ENCODE measurements at places on chromosomes 11 and 22. TPM values are rescaled to one million over a fixed set of nuclear protein-coding genes. Genes with fewer than 3 reads are reported as not detected.

DNA sequence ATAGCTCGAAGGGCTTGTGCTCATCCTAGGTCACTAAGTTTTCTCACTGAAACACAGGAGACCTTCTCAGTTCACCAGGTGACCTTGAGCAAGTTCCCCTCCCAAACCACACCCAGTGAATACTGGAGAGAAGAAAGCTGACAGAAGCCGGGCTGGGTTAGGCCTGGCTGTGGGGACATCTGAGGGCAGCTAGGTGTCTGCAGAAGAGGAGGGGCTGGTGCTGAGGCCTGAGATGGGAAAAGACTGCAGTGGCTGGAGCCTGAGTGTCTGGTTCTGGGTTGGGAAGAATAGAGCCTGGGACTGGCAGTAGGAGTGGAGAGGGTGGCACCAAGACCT is 602 bp upstream of the INPP5J start:
- DNase-seq: no peak

DNA sequence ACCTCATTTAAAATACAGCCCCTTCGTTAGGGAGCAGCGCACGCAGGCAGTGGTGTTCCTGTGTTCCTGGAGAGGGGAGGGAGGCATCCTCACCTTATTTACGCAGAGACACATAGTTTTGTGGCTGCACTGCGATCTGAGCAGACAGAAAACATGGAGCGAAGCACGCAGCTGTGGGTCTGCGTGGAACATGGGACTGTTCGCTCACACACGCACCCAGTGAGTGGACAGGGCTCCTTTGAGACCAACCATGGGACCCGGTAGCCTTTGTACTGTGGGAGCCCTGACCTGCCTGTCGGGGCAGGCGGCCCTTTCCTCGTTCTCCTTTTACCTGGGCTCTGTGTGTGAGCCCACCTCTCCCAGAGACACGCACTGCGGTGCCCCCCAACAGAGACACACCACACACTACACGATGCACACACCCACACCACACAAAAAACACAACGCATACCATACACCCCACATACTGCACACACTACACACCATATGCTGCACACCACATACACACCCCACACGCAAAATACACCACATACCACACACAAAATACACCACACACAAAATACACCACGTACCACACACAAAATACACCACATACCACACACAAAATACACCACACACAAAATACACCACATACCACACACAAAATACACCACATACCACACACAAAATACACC is 1245.7 kb downstream of the BRD1 start:
- no peak for DNase-seq

- no peak for DNase-seq
Observed at GRCh38 chr11:71582309-71582895, at the start of gene KRTAP5-11. TSS of gene KRTAP5-11 (minus strand) at chr11:71582875. CDS start at chr11:71582837, 38 bp downstream.

- no peak for DNase-seq
Observed at GRCh38 chr11:128484172-128484571, 103.2 kb downstream of the ETS1 start.

- no peak for DNase-seq
Observed at GRCh38 chr11:72478669-72479068, 44.3 kb upstream of the CLPB start.

MS4A6E gene
- total RNA-seq: not detected

- DNase-seq: no peak
Observed at GRCh38 chr11:67116758-67117105, 2.3 kb upstream of the KDM2A start.

GRCh38 chr11:110454609-110455008 is 24.9 kb downstream of the FDX1 start:
- no peak for DNase-seq

MMP27 gene
- total RNA-seq: not detected

- no peak for DNase-seq
Observed at GRCh38 chr22:17741866-17742526, 32.3 kb downstream of the BID start.

DNA sequence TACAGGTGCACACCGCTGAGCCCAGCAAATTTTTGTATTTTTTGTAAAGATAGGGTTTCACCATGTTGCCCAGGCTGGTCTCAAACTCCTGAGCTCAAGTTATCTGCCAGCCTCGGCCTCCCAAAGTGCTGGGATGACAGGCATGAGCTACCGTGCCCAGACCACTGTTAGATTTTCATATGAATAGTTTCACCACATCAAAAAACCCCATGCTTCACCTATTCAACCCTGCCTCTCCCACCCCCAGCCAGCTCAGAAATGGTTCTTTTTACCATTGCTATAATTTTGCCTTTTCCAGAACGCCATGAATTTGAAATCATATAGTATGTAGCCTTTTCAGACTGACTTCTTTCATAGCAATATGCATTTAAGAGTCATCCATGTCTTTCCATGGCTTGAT is 37.9 kb downstream of the CDPF1 start:
- no peak for DNase-seq

- peak; percentile 52 for DNase-seq
Observed at GRCh38 chr11:59756558-59756840, 1.3 kb downstream of the STX3 start.

- DNase-seq: no peak
Observed at GRCh38 chr11:93608364-93608763, 53.1 kb upstream of the CEP295 start.

KCTD14 gene
- 0.51 TPM for total RNA-seq

SIPA1 gene
- 102 TPM for total RNA-seq

GRCh38 chr11:76007166-76007565 is 192.2 kb downstream of the UVRAG start:
- DNase-seq: no peak

- DNase-seq: no peak
Observed at GRCh38 chr11:20450829-20451228, 63.3 kb downstream of the PRMT3 start.

GNB1L gene
- 12.4 TPM for total RNA-seq

GRCh38 chr22:37021710-37022482 is 2.4 kb downstream of the MPST start:
- DNase-seq: peak; percentile 74

ACTN3 gene
- 0.14 TPM for total RNA-seq

LARGE2 gene
- total RNA-seq: not detected

- DNase-seq: peak; percentile 26
Observed at GRCh38 chr11:118398791-118399559, 2.4 kb upstream of the ATP5MG start.

DNA sequence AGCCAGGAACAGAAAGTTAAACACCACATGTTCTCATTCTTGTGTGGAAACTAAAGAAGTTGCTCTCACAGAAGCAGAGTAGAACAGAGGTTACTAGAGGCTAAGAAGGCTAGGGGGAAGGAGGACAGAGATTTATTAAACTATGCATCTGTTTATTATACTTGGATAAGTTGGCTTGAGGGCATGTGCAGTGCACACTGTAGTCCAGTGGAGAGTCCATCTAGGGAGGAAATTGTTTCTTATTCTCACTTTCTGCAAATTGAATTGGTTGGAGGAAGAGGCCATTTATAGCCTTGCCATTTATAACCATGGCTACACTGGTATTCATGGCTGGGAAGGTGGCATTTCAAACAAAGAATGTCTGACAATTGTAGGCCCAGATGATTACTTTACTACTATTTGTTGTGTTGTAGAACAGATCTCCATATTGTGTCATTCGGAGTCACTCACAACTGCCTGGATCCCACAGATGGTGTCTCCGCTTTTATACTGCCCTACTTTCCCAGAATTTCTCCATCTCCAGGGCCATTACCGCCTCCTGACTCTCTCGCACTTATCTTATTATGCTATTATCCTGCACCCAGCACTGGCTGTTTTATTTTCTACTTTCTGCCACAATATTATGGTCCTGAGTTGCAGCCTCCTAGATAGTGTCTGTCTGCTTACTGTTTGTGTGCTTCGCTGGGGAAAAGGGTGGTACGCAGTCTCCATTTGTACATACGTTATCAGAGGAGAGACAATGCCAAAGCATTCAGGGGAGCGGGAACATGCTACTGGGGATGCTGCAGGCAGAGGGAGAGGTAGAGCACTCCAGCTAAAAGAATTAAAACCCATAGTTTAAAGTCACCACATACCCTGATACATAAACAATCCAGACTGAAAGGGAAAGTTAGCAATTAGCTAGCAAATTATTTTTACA is 169.3 kb upstream of the BLID start:
- no peak for DNase-seq

NOX4 gene
- total RNA-seq: 59.8 TPM

DNA sequence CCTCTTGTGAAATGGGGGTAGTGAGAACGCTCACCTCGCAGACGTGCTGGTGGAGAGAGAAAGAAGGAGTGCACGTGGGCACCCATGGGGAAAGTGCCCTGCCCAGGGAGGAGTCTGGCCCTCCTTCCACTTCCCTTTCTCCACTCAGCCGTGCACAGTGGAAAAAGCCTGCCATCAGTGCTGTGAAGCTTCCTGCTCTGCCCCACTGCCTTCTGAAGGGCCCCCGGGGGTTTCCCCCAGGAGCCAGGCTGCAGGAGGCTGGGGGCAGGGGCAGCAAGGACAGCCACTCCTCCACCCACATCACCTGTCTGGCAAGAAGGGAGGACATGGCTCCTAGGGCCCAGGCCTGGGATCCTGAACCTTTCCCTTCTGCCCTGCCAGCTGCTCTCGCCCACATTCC is 7.6 kb downstream of the TP53I11 start:
- no peak for DNase-seq

- no peak for DNase-seq
Observed at GRCh38 chr11:33320814-33321330, 63.7 kb downstream of the HIPK3 start.

DNA sequence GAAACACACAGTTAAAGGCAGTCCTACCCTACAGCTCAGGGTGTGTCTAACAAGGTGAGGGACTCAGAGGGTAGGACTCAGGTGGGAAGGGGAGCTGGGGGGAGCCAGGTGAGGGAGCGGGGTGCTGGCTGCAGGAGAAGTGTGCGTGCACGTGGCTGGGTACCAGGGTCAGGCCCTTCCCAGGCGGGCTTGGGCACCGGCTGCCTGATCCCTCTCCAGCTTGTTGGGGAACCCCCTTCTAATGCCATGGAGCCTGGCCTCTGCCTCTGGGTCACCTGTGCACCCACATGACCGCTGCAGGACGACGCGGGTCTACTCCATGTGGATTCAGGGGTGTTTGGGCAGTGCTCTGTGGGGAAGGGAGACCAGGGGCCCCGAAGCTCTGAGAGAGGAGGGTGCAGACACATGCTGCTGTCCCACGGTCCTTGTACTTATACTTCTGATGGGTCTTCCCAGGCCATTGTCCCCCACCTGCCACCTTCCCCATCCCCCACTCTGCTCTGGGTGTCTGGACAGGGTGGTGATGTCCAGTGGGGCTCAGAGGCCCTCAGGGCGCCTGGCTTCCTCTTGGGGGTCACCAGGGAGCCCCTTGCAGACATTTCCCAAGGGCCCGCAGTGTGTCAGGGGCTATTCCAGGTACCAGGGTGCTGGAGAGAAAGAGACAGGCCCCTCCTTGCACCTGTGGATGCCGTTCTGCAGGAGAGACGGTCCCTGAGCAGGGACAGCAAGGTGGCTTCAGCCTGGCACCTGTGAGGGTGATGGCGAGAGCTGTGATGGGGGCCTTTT is 10.4 kb upstream of the MRGPRD start:
- DNase-seq: no peak

GRCh38 chr11:110797453-110797852 is 85.2 kb upstream of the ARHGAP20 start:
- DNase-seq: no peak

DNA sequence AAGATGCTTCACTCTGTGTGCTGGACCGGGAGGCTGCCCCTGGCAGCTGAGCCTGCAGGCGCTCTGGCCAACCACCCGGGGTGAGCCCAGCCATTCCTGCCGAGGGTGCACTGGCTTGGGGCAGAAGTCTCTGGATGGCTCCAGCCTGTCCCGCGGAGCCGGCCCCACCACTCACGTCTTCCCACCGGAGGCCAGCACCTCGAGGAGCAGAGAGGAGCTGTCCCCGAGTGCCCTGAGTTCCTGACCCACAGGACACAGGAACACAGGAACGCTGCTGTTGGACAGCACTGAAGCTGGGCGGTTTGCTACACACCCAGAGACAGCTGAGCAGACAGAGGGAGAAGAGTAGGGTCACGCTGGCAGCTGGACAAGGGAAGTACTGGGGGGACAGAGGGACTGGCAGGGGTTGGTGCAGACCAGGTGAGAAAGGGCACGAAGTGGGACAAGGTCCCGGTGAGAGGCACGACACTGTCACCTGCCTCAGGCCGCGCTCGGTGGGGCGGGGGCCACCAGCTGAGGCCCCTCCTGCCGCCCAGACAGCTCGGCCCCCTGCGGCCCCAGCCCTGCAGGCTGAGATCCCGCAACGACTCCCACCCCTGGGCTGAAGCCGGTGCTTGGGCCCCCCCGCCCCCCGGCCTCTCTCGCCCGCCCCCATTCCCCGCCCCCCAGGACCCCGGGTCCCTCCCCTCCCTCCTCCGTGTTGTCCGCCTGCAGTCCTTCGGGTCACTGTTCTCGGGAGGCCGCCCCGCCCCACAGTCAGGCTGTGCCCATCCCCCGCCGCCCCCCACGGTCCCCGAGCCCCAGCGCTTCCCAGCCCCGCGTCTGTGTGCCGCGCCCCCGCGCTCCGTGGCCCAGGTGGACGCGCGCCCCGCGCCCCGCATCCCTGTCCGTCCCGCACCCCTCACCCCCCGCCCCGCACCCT is 624 bp upstream of the B4GALNT4 start:
- no peak for DNase-seq

DNA sequence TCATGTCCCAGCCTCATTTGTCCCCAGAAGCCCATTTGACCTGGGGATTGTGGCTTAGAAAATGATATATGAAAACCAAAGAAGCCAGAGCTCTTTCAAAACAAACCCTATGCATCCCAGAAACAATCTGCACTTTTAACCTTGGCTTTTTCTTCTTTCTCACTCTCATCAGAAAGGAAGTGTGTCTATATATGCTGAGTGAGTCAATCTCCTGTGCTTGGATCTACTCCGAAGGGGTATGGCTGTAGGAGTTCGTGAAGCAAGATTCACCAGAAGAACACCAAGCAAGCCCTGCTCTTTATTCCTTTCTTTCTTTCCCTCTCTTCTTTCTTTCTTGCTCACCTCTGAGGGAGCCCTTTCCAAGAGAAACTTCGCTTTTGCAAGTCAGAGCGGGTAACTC is 636 bp downstream of the PAMR1 start:
- DNase-seq: no peak

GRCh38 chr11:44857490-44858090 is 93.1 kb downstream of the TP53I11 start:
- no peak for DNase-seq

DNA sequence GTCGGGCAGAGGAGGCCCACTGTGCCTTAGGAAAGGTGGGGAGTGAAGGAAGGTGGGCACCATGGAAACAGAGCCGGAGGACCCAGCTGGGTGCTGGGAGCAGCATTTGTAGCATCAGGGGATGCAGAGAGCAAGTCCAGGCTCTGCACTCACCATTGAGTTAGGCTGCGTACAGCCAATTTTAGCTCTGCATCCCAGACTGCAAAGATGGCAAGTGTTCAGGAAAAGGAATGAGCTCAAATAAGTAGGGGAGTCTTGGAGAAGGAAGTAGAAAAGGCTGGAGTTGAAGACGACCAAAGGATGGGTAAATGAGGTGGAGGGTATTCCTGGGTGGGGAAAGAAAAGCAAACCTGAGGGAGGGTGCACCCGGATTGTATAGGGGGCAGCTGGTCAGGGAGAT is 31.6 kb upstream of the ETS1 start:
- DNase-seq: no peak

APLP2 gene
- total RNA-seq: 1,136 TPM

GRCh38 chr22:37782340-37783168 is 25.2 kb upstream of the GCAT start:
- peak; percentile 52 for DNase-seq

- DNase-seq: peak; percentile 61
Observed at GRCh38 chr11:96134602-96135001, 208.4 kb downstream of the MAML2 start.

SAA1 gene
- total RNA-seq: 0.98 TPM
